ENCODE measurements at places on chromosomes 5 and 9. TPM values are rescaled to one million over a fixed set of nuclear protein-coding genes. Genes with fewer than 3 reads are reported as not detected.
A peak's percentile ranks its signal among the peaks of the same experiment; 100 is the strongest.

- no peaks in the 10 kb centered on the region for H3K27me3 ChIP-seq
- H3K36me3 ChIP-seq, result no peaks in the 10 kb centered on the region
- no peak for DNase-seq
These were observed 683 bp downstream of the DBN1 start for GRCh38 chr5:177472460-177473442.

The TAF11L2 gene
- total RNA-seq, result not detected

The HINT2 gene
- total RNA-seq, result 45.4 TPM

DNA sequence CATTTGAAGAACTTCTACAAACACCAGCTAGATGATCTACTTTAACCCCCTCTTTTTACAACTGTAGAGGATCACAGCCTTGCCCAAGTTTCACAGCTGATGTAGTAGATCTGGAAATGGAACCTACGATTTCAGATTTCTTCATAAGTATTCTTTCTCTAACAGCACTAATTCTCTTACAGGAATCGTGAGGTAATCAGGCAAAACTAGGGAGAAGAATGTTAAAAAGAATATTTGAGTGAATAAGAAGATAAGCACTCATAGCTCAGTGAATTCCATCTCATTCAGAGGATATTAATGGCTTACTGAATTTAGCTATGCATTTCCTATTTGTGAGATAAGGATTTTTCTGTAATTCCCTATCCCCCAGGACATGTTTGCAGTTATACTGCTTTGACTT is 42.1 kb downstream of the NADK2 start:
- H3K4me3 ChIP-seq, result no peak overlapping the region
- no peak overlapping the region for H3K27ac ChIP-seq
- no peaks in the 10 kb centered on the region for H3K4me1 ChIP-seq
- H3K27me3 ChIP-seq, result no peaks in the 10 kb centered on the region

- H3K4me3 ChIP-seq, result no peak overlapping the region
- H3K27me3 ChIP-seq, result no peaks in the 10 kb centered on the region
- DNase-seq, result no peak
These were observed 136.5 kb downstream of the MTRR start for GRCh38 chr5:8005416-8005815.

GRCh38 chr9:113912816-113913215 is 36.7 kb downstream of the ZNF618 start:
- no peak for DNase-seq
- peak overlapping the region; percentile 72 for H3K27ac ChIP-seq
- H3K36me3 ChIP-seq, result no peaks in the 10 kb centered on the region
- H3K4me3 ChIP-seq, result no peak overlapping the region

GRCh38 chr9:134630861-134631260 is 10.7 kb upstream of the COL5A1 start:
- DNase-seq, result no peak
- H3K4me1 ChIP-seq, result no peaks in the 10 kb centered on the region
- no peak overlapping the region for H3K4me3 ChIP-seq

The GGTA1 gene
- 102 TPM for total RNA-seq

- H3K4me1 ChIP-seq, result no peaks in the 10 kb centered on the region
- H3K27ac ChIP-seq, result no peak overlapping the region
- no peaks in the 10 kb centered on the region for H3K27me3 ChIP-seq
- H3K36me3 ChIP-seq, result no peaks in the 10 kb centered on the region
These were observed 131.1 kb downstream of the PAX5 start for GRCh38 chr9:36902861-36903524.

The ZCCHC7 gene
- total RNA-seq, result 19.5 TPM

DNA sequence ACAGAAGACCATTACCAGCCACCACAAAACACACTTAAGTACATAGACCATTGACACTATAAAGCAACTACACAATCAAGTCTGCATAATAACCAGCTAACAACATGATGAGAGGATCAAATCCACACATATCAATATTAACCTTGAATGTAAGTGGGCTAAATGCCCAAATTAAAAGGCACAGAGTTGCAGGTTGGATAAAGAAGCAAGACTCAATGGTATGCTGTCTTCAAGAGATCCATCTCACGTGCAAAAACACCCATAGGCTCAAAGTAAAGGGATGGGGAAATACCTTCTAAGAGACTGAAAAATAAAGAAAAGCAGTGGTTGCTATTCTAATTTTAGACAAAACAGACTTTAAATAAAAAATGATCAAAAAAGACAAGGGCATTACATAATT is 113.6 kb upstream of the CD180 start:
- H3K27ac ChIP-seq, result no peak overlapping the region
- H3K36me3 ChIP-seq, result no peaks in the 10 kb centered on the region
- H3K4me1 ChIP-seq, result peaks cover 21% of the 10 kb centered on the region
- no peak for DNase-seq
- no peak overlapping the region for H3K4me3 ChIP-seq

DNA sequence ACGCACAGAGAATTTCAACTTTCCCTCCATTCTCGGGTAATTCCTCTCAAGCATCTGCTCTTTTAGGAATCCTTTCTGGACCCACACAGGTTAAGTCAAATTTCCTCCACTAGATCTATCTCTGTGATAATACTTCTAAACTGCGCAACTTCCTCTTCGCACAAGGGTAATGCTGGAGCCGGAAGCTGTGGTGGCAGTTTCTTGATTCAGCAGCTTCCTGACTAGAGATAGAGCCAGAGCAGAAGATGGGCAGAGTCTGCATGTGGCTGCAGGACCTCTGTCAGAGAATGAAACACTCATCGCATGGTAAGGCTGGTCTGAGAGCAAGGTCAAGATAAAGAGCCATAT is 11.1 kb upstream of the CDC42SE2 start:
- H3K27ac ChIP-seq, result no peak overlapping the region
- peak overlapping the region; percentile 10 for H3K4me3 ChIP-seq
- no peaks in the 10 kb centered on the region for H3K36me3 ChIP-seq
- H3K27me3 ChIP-seq, result no peaks in the 10 kb centered on the region
- no peak for DNase-seq

DNA sequence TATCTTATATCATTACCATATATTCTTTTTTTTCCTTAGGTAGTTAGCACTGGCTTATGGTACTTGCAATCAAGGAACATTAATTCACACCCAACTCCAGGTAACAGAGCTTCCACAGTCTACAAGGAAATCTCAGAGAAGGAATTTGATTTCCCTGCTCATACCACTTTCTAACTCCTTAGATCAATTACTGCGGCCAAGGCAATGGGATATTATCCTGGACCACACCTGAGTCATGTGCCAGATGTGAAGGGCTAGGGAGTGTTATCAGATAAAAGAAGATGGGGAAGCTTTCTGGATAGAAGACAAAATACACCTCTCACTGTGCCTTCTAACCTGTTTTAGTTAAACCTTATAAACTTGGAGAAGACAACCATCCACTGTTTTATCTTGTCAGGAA is 181.2 kb downstream of the CCDC192 start:
- no peak overlapping the region for H3K4me3 ChIP-seq
- H3K27ac ChIP-seq, result no peak overlapping the region
- no peak for DNase-seq
- no peaks in the 10 kb centered on the region for H3K4me1 ChIP-seq
- no peaks in the 10 kb centered on the region for H3K27me3 ChIP-seq
- no peaks in the 10 kb centered on the region for H3K36me3 ChIP-seq

- no peaks in the 10 kb centered on the region for H3K4me1 ChIP-seq
- H3K36me3 ChIP-seq, result no peaks in the 10 kb centered on the region
- H3K4me3 ChIP-seq, result no peak overlapping the region
- no peaks in the 10 kb centered on the region for H3K27me3 ChIP-seq
- H3K27ac ChIP-seq, result no peak overlapping the region
These were observed 11.7 kb downstream of the C5 start for GRCh38 chr9:121038362-121038761.

DNA sequence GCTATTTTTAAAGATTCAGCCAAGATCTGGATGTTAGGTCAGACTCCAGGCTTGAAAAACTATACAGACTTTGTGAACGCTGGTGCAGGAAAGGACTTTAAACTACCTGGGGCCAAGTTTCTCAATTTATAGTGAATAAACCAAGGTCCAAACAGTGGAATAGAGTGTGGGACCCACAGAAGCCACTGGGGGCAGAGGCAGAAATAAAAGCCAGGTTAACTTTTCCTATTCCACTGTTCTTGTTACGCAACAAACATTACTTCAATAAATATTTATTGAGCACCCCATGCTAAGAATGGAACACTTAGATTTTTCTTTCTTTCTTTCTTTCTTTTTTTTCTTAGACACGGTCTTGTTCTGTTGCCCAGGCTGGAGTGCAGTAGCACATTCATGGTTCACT is 11.0 kb upstream of the HAVCR1 start:
- H3K4me3 ChIP-seq, result no peak overlapping the region
- no peaks in the 10 kb centered on the region for H3K36me3 ChIP-seq
- no peak overlapping the region for H3K27ac ChIP-seq
- no peaks in the 10 kb centered on the region for H3K27me3 ChIP-seq

The NUDT12 gene
- 6.1 TPM for total RNA-seq

The GZMA gene
- 1.6 TPM for total RNA-seq

DNA sequence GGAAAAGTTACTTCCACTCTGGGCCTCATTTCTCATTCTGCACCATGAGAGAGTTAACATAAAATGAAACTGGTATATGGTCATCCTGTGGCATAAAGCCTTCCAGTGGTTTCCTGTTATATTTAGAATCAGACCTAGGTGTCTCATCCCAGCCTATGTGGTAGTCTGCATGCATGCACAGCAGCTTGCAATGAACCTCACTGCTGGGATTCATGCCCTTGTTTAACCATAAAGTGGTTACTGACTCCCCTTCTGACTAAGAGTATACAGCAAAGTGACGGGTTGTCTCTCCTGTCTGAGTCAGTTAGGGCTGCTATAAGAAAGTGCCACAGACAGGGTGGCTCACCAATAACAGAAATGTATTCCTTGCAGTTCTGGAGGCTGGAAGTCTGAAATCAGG is 14.7 kb upstream of the TDRD7 start:
- no peaks in the 10 kb centered on the region for H3K36me3 ChIP-seq
- no peak overlapping the region for H3K4me3 ChIP-seq
- DNase-seq, result no peak

GRCh38 chr9:38117651-38118050 is 48.6 kb upstream of the SHB start:
- no peaks in the 10 kb centered on the region for H3K36me3 ChIP-seq
- H3K4me3 ChIP-seq, result no peak overlapping the region
- H3K27me3 ChIP-seq, result no peaks in the 10 kb centered on the region

The TMEFF1 gene
- total RNA-seq, result not detected

- H3K36me3 ChIP-seq, result no peaks in the 10 kb centered on the region
- DNase-seq, result no peak
- no peak overlapping the region for H3K4me3 ChIP-seq
- H3K27ac ChIP-seq, result no peak overlapping the region
These were observed 2104.1 kb upstream of the ACO1 start for GRCh38 chr9:30280229-30280900.

DNA sequence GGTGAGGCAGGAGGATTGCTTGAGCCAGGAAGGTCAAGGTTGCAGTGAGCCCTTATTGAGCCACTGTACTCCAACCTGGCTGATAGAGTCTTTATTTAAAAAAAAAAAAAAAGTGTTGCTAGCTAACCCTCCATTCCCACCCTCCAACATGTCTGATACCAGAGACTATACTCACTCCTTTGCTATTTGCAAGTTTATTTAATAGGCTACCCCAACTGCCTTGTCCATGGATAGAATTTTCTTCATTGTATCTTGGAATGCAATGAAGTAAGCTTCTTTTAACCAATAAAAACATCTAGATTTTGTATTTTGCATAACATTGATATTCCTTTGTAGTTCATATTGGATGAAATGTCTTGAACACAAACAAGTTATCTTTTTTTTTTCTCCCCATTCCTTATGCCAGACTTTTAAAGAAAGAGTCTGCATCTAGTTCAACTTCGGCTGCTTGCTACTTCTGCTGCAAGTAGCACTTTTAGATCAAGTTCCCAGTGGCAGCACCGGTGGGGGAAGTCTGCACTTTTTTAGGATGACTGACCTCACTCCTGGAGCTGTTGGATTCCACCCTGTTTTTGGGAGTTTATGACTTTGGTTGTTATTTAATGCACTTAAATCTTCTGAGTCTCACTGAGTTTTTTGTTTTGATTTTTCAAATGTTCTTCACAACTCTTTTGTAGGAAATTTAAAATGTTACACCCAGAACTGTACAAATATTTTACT is 112.5 kb downstream of the UHRF2 start:
- no peaks in the 10 kb centered on the region for H3K27me3 ChIP-seq
- no peak overlapping the region for H3K4me3 ChIP-seq
- DNase-seq, result no peak
- no peaks in the 10 kb centered on the region for H3K4me1 ChIP-seq

- no peak for DNase-seq
- H3K4me3 ChIP-seq, result no peak overlapping the region
- no peak overlapping the region for H3K27ac ChIP-seq
- no peaks in the 10 kb centered on the region for H3K27me3 ChIP-seq
These were observed 25.9 kb upstream of the LURAP1L start for GRCh38 chr9:12748954-12749353.

GRCh38 chr5:59041355-59041754 is 458.5 kb downstream of the RAB3C start:
- H3K4me3 ChIP-seq, result no peak overlapping the region
- no peak for DNase-seq
- peaks cover 10% of the 10 kb centered on the region for H3K4me1 ChIP-seq
- no peaks in the 10 kb centered on the region for H3K36me3 ChIP-seq
- H3K27ac ChIP-seq, result no peak overlapping the region
- no peaks in the 10 kb centered on the region for H3K27me3 ChIP-seq

GRCh38 chr9:35000535-35001284 is 11.2 kb downstream of the DNAJB5 start:
- H3K4me3 ChIP-seq, result no peak overlapping the region
- peaks cover 10% of the 10 kb centered on the region for H3K4me1 ChIP-seq
- H3K36me3 ChIP-seq, result peaks cover 22% of the 10 kb centered on the region
- DNase-seq, result no peak
- no peaks in the 10 kb centered on the region for H3K27me3 ChIP-seq

DNA sequence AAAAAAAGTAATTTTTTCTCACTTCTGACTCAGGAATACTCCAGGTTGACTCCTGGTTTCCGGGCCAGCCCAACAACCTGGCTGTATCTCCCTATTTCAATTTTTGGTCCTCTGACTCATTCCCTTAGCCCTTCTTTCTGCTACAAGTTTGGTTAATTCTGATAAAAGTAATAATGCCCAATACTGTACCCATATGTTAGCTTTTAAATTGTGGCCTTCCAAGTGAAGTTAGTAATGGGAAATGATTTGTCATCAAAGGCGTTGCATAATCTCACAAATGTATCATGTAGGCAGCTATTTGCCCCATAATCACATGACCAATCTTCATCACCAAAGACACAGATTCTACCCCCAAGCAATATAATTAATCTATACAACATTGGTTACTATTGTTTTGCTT is 31.1 kb upstream of the BNC2 start:
- H3K4me3 ChIP-seq, result no peak overlapping the region
- no peak for DNase-seq
- no peak overlapping the region for H3K27ac ChIP-seq
- no peaks in the 10 kb centered on the region for H3K36me3 ChIP-seq
- no peaks in the 10 kb centered on the region for H3K4me1 ChIP-seq
- H3K27me3 ChIP-seq, result no peaks in the 10 kb centered on the region

The CRB2 gene
- not detected for total RNA-seq

GRCh38 chr5:136054142-136055019 is 25.6 kb downstream of the TGFBI start:
- H3K4me1 ChIP-seq, result peaks cover 14% of the 10 kb centered on the region
- peak overlapping the region; percentile 53 for H3K27ac ChIP-seq
- H3K4me3 ChIP-seq, result no peak overlapping the region
- no peak for DNase-seq
- H3K27me3 ChIP-seq, result no peaks in the 10 kb centered on the region
- peaks cover 4% of the 10 kb centered on the region for H3K36me3 ChIP-seq

The STK10 gene
- 25.6 TPM for total RNA-seq

GRCh38 chr5:177427919-177428573 is 1.6 kb downstream of the GRK6 start:
- peaks cover 10% of the 10 kb centered on the region for H3K36me3 ChIP-seq
- H3K27ac ChIP-seq, result no peak overlapping the region
- H3K27me3 ChIP-seq, result no peaks in the 10 kb centered on the region
- no peak for DNase-seq
- peaks cover 47% of the 10 kb centered on the region for H3K4me1 ChIP-seq
- H3K4me3 ChIP-seq, result peak overlapping the region; percentile 95

Measured in thoracic aorta (tissue), 2 donors.